ENCODE measurements at places on chromosomes 5 and 9. TPM values are rescaled to one million over a fixed set of nuclear protein-coding genes. Genes with fewer than 3 reads are reported as not detected.

EHMT1 gene
- total RNA-seq: 38.4 TPM

DNA sequence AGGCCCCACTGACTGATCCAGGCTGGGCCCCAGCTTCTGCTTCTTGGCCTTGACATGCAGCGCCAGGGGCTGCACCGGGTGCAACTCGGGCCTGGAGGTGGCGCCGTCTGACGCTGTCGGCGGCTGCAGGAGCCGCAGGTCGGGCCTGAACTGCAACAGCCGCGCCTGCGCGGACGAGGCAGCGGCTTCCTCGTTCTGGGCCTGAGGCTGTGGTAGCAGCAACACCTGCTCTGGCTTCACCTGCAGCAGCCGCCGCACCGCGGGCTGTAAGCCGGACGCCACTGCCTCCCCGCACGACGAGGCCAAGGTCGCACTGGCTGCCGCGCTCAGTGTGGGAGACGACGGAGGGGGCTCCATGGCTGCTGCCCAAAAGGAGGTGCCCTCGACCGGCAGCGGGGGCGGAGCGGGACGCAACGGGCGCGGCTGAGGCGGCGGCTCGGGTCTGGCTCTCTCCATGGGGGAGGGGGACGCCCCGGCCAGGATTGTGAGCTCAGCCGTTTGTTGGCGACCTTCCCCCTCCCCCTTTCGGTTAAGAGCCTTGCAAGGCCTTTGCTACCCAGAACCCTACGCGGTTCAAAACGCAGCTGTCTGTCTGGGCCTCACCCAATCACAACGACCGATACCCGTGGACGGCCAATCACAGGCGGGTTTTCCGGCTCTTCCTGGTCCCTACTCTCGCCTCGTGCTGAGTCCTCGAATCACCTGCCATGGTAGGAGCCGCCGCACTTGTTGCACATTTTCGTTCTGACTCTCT, 438 bp downstream of the SOX30 start:
- DNase-seq: no peak

STPG3 gene
- total RNA-seq: not detected

DNA sequence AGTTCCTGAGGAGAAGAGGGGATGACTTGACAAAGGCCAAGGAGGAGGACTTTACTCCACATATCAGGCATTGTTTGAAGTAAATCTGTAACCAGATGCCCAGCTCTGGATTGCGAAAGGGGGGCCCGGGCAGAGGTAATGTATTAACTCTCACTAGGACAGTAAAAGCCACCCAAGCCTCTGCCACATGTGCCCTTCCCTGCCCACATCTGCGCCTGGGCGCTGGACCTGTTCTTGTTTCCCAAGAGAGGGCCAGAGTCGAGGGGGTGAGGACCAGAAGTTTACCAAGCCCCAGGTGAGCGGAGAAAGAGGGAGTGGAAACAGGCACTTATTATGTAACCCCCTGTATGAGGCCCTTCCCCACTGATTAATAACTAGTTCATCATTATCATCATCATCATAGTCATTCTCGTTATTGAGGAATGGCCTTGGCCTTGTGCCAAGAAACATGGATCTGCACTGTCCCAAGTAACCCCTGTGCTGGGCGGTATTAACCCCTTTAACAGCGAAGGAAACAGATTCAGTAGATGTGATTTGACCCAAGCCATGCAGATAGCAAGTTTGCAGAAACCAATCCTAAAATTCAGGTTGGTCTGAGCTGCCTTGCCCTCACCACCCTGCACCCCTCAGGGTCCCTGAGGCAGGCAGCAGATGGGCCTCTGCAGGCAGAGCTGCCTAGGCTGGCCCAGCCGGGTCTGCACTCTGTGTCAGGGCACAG, at the start of gene SLC23A1:
SLC23A1 (minus strand) TSS at position 23 of the 718 bp plus-strand sequence. CDS start 44 bp downstream, outside the sequence.
- no peak for DNase-seq

FBN2 gene
- total RNA-seq: 0.37 TPM

- no peak for DNase-seq
These were observed 13.1 kb upstream of the CARD19 start for GRCh38 chr9:93082841-93083411.

GRCh38 chr5:41043109-41043747, 27.9 kb downstream of the MROH2B start:
- no peak for DNase-seq

IFNA2 gene
- total RNA-seq: not detected

CD72 gene
- 0.05 TPM for total RNA-seq

DNA sequence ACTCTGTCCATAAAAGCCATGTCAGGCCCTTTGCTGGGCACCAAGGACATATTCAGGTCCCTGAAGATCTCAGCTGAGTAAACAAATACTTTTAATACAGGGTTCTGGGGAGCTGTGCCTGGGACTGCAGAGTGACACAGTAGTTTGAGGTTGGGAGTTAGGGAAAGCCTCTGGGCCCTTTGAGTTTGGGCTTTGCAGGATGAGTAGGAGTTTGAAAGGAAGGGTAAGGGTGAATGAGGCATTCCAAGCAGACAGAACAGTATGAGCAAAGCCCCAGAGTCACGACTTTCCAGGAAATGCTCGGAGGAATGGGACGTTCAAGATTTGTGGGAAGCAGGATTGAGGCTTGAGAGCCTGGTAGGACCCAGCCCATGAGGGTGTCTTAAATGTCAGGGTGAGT, 13.3 kb downstream of the CRB2 start:
- DNase-seq: no peak

MAMDC4 gene
- 0.44 TPM for total RNA-seq

GRCh38 chr5:177071666-177072385, 14.9 kb upstream of the FGFR4 start:
- peak; percentile 81 for DNase-seq

GRCh38 chr9:135251331-135251761, 163.9 kb downstream of the OLFM1 start:
- DNase-seq: no peak

- DNase-seq: no peak
These were observed 394.1 kb downstream of the ZNF608 start for GRCh38 chr5:124352312-124352711.

DNA sequence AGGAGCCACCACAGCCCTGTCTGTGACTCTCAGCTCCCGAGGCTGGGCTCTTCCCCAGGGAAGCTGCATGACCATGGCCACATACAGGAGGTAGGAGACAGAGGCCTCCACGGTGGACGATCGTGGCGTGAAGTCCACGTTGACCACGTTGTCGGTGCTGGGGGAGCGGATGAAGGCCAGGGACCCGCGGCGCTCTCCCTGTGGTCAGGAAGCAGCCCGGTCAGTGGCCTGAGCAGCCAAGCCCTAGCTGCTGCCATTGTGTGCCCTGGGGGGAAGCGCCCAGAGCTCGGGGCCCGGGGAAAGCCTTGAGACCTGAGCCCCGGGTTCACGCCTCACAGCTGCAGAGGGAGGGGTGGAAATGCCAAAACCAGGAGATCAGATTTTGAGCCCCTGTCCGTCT, 34.3 kb downstream of the EXOC3 start:
- DNase-seq: no peak

DNA sequence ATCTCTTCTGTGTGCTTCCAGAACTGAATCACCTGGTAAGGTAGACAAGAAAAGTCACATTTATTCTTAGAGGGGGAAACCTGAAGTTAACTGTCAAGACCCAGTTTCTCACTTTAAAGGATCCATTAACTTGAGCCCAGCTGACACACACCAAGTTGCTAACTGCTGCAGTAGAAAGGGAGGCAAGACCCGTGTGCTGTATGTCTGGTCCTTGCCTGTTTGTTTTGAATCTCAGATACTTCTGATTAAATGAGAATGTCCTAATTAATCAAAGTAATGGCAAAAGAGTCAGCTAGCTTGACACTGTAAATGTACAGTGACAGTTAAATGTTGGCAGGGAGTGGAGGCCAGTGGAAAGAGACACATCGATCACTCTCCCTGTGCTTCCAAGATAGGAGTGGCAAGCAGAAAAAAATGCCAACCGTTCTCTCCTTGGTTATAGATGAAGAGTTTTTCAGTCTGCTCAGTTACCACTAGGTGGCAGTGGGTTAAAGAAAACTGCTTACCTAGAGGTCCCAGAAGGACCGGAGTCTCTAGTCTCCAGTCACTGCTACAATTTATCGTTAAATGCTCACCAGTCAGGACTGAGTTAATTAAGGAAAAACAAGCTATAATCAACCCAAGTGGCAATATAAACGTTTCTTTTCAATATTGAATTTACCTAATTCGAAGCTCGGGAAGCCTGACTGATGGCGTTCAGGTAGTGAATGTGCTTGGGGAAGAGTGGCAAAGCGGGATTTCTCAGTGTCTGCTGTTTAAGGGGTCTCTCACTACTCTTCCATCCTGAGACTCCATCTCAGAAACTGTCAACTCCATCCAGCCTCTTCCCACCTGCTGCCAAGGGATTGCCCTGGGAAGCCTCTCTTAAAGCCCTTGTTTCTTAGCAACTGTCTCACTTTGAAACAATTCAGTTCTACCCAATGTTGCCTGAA, 18.4 kb downstream of the LSM11 start:
- peak; percentile 67 for DNase-seq

- no peak for DNase-seq
These were observed 98.9 kb downstream of the ERCC6L2 start for GRCh38 chr9:95974389-95974788.

SLU7 gene
- 31.8 TPM for total RNA-seq

TSSK1B gene
- not detected for total RNA-seq

- no peak for DNase-seq
These were observed 82.8 kb downstream of the GTF3C4 start for GRCh38 chr9:132752877-132753592.

DNA sequence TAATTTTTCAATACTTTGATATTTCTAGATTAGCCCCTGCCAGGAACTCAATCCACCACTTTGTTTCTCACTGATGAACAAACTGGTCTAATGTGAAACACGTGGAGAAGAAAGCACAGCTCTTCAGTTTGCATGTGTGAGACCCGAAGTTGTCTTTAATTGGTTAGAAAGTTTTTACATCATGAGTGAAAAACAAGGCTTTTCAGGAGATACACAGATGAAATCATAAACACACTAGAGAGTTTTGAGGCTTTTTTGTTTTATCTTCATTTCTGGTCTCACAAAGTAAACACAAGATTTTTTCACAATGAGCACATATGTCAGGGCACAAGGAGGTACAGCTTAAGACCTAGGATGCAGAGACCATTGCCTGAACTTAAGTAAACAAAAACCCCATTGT, 84.5 kb upstream of the MOCS2 start:
- peak; percentile 52 for DNase-seq

DNA sequence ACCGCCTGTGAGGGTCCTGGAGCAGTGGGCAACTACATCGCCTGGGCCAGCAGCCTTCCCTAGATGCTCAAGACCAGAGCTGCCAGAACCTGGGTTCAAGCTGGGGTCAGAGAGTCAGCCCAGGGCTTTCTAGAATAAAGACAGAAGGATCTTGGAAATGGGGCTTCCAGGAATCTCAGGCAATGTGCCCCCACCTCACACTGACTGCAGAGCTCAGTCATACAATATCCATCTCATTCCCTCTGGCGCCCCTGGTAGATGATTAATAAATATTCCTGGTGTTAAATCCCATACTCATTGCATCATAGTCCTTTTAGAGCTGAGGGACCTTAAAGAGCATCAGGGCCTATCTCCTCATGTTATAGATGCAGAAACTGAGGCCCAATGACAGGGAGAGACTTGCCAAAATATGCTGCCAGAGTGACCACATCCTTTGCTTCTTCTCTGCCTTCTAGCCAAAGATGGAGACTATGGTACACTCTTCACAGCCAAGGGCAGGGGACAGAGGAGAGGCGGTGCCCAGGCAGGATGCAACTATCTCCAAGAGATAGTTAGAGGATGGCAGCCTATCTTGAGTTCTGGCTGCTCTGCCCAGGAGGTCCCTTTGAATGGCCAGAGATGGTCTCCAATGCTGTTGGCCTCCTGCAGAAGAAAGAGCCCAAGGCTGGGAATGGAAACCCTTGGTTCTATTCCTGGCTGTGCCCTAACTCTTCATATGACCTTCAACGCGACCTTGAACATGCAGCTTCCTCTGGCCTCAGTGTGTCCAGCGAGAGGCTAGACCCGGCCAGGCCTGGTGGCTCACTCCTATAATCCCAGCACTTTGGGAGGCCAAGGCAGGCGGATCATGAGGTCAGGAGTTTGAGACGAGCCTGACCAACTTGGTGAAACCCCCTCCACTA, 36.2 kb upstream of the IL17B start:
- DNase-seq: no peak

SPATA31D1 gene
- not detected for total RNA-seq

DNA sequence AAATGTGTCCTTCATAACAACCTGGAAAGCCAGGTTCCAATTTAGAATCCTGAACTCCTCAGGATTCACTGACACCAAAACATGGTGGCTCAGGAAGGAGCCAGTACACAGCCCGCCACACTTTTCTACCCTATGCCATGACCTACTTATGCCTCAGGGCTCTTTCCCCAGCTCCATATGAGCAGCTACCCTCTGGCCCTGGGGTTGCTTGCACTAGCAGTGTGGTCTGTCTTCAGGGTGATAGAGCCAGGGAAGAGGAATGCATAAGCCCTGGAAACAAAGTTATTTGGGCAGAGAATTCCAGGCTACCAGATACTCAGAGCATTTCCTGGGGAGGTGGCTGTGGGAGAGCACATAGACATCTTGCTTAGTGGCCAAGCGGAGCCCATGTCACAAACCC, 15.0 kb upstream of the ECM2 start:
- DNase-seq: no peak

GRCh38 chr5:176581361-176581760, 28.6 kb downstream of the GPRIN1 start:
- no peak for DNase-seq

OGN gene
- not detected for total RNA-seq

DNA sequence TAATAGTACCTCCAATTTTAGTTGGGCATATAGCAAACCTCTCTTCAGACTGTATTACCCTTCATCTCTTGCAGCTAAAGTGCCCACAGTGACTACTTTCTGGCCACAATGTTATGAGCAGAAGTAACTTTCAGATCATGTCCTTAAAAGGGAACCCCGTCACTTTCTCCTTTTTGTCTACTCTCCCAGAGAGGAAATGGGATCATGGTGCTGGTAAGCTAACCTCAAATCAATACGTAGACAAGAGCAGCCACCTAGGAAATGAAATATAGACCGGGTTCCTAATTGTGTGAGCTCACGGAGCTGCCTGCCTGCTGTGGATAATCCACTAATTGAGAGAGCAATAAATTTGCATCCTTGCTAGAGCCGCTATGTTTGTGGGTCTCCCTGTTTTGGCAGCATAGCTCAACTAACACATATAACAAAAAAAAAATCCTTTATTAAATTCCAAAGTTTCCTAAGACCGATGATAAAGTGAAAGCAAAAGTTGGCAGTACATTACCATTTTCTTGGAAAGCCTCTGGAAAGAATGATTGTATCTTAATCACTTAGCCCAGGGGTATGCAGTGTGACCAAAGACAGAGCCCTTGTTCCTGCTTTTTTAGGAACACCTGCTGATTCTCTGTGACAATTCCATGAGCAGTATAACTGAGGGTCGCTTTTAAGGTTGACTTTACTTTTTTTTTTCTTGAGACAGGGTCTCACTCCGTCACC, 5.6 kb upstream of the IL7R start:
- DNase-seq: peak; percentile 72

GRCh38 chr9:30039712-30040111, 2344.7 kb upstream of the ACO1 start:
- DNase-seq: no peak

- DNase-seq: no peak
These were observed at the start of gene TOR4A for GRCh38 chr9:137277329-137278041. TOR4A (plus strand) TSS chr9:137277726; CDS start chr9:137278690, 964 bp downstream.

- DNase-seq: no peak
These were observed 193.0 kb downstream of the SPOCK1 start for GRCh38 chr5:137305971-137306602.

TLX3 gene
- total RNA-seq: not detected

- DNase-seq: no peak
These were observed 28.1 kb downstream of the ACSL6 start for GRCh38 chr5:131983244-131983771.
